ENCODE measurements at places on chromosomes 16 and 17.

DNA sequence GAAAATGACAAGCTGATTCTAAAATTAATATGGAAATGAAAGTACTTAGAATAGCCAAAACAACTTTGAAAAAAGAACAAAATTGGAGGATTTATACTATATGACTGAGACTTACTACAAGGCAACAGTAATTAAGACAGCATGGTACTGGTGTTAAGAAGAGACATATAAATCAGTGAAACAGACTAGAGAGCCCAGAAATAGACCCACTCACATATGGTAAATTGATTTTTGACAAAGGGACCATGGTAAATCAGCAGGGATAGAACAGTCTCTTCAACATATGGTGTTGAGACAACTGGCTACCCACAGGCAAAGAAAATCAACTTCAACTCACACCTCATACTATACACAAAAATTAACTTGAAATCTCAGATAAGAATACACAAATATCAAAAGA, 12.9 kb downstream of the CMC2 start:
- DNase-seq: no peak

GRCh38 chr17:44968225-44969143, at the start of gene C1QL1:
Gene C1QL1 (minus strand): TSS chr17:44968303. CDS start chr17:44968048, 255 bp downstream.
- DNase-seq: peak; percentile 86

DNA sequence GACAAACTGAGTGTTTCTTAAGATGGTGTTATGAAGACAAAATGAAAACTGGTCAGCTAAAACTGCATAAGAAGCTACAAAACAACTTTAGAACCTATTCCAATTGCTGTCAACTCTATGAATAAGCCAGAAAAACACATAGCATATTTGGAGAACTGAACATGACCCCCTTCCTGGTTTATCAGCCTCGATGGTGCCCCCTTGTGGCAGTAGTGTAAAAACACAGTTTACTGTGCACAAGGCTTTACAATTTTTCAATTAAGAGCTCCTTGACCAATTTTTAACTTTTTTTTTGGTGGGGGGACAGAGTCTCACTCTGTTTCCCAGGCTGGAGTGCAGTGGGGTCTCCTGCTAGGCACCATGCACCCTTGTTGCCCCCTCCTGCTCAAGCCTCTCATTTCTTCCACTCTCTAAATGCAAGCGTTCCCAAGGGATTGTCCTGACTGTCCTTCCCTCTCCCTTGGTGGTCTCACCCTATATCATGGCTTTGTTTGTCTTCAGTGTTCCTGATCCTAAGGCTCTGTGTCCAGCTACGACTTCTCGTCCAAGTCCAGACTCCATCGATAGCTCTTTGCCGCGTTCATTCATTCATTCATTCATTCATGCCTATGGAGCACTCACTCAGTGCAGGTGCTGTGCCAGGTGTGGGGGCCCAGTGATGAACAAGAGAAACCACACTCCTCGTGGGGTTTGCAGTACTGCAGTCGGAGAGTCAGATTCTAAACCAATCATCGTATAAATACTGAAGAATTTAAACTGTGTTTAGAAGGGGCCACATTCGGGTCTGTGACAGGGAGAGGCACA, 7.5 kb downstream of the EIF1 start:
- peak; percentile 75 for DNase-seq

GRCh38 chr16:56994311-56994710, 5.0 kb downstream of the NLRC5 start:
- DNase-seq: no peak

GRCh38 chr16:14132696-14133048, 61.6 kb downstream of the MRTFB start:
- no peak for DNase-seq

- DNase-seq: no peak
These were observed 10.6 kb downstream of the FBXO39 start for GRCh38 chr17:6786618-6787017.

DNA sequence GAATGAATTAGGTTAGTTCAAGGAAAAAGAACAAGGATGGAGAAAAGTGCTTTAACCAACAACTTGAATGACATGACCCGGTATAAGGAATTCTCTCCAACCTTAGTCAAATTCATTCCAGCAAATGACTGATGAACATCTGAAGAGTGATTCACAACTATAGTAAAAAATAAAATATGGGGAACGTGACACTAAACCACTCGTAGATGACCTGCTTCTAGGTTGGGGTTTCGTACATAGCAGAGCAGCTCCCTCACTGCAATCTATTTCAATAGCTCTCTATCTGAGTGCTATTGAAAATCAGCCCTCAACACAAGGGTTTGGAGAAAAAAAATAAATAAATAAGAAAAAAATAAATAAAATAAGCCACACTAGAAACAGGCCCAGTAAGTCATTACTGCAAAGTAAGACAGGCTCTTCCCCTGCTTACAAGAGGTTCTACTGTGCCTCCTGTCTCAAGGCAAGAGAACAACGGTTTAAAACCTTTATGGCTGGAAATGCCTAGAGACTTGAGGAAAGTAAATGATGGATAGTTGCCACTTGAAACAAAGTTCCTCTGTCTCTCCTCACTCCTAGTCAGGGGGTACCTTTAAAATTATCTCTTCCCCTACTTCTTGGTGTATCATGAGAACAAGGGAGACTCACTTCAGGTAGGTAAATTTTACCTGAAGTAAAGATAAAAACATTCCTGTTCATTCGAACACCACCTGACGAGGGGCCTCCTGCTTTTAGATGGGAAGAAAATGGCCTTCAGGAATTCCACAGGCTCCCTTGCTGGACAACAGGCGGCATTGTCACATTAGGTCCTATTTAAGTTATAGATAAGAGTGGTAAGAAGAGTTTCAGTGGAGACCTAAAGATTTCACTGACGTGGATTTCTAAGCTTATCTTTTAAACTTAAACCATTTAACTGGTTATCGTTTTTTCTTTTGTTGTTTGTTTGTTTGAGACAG, 20.5 kb downstream of the COG7 start:
- DNase-seq: no peak

DNA sequence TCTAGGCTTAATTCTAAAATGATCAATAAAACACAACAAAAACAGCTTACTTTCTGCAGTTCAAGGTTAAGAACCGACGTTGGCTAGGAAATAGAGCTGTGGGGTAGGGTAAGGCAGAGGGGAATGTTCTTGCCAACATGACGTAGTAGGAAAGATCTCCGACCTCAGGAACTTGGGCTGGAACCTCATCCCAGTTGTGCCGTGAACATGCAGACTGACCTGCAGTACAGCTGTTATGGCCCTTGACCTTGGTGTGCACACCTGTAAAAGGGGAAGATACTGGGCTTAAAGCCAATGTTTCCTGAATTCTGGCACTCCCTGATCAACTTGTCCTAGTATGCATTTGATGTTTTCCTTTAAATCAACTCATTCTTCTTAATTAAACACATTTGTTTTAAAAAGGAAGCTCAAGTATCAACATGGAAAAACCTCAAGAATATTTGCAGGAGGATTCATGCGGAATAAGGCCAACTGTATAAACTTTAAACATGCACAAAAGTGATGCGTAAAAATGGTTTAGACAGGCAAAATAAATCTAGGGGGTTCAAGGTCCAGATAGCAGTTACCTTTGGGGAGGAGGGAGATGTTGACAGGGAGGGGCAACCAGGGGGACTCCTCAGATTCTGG, 14.2 kb upstream of the SLC6A2 start:
- DNase-seq: no peak

DNA sequence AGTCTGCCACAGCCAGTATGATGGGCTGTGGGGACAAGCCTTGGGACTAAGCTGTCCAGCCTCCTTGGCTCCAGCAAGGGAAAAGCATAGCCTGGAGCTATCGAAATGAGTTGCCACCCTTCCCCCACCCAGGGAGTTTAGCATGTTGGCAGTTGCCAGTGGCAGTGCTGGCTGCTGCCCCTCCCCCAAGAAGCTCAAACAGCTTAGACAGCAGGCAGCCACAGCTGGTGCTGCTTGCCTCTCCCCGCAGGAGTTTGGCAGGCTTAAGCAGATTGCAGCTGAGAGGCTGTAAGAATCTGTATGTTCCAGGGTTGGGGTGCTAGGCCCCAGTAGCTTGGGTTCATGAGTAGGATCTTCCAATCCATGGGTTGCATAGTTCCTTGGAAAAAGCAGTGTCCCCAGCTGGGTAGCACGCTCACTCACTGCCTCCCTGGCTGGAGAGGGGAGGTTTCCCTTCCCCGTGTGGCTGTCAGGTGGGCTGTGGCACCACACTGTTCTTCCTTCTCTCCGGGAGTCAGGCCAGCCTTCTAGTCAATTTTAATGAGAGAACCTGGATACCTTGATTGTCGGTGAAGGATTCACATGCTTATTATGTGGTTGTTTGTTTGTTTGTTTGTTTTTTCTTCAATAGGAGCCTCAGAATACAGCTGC, 506.1 kb downstream of the CDH11 start:
- peak; percentile 38 for DNase-seq

DNA sequence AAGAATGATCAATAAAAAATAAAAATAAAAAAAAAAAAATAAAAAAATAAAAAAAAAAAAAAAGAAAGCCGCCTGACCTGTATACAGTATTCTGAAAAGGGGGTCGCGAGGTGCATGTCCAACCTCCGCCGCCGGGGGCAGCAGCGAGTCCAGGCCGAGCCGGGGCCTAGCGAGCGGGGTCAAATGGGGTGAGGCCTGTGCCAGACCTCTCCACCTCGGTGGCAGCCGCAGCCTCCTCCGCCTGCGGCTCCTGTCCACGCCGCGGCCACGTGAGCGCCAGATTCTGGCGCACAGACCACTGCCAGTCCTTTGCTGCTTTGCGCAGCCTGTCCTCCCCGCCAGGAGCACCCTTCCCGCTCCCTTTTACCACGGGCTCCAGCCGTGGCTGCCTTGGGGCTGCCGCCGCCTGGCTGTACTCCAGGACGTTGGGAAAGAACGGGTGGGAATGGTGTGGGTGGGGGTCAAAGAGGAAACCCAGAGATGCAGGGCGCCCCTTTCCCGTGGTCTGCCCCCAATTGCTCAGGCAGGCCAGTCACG, 2.4 kb upstream of the BCKDK start:
- DNase-seq: peak; percentile 61

- no peak for DNase-seq
These were observed 123.0 kb downstream of the CHD9NB start for GRCh38 chr16:52929478-52930400.

DNA sequence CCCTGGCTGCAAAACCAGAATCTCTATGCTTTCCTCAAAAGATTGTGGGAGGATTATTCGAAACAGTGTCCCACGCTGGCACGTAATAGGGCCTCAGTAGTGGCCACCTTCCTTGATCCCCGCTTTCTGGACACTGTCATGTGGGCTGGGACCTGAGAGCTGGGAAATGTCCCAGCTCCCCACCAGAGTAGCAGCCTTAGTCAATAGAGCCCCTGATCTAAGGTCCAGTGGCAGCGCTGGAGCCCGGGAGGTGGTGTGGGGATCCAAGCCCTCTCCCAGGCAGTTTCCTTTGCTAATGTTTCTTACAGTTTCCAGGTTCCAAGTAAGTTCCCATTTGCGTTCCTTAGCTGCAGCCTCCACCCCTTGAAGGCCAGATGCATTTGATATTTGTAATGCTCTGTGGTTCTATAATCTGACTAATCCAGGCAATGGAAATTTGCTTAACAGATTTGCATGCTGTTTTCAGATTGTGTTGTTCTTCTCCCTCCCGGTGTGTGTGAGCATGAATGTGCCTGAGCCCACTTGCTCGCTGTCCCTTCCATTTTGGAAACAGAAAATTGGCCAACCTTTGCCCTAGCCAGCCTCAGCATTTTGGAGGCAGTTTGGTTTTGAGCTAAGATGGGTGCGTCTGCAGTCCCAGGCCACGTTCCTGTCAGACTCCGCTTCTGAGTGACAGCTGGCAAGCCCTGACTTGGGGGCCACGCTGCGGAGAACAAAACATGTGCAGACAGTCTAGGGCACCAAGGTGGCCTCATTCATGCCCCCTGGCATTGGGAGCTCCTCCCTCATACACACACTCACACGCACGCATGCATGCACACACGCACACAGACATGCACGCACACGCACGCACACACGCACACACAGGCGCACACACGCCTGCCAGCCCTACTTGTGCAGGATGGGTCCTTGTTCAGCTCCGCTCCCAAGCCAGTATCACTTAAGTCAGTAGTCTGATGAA, 69.4 kb downstream of the CCDC182 start:
- no peak for DNase-seq

DNA sequence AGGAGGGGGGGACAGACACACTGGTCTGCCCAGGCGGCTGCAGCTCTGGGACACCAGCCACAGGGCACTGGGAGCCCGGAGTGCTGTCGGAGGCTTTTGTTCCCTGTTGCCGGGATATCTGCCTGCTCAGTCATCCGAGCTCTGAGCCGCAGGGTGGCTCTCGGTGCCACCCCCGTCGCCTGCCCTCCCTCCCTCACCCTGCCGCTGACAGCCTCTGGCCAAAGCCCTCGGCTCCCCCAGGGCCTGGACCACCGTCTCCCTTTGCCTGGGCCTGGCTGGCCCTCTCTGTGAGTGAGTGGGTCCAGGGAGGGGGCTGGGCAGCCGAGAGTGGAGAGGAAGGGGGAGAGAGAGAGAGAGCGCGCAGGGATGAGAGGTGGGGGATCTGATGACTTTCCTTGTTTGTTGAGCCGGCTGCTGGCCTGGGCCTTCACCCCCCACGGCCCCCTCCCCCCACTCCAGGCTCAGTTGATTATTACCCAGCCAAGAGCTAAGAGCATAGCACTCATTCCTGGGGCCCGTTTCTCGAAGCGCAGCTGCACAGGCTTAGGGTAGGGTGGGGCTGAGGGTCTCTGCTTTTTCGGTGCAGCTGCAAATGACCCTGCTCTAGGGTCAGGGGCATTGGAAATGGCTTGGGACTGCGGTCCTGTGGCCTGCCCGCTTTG, 2.7 kb downstream of the FOXJ1 start:
- no peak for DNase-seq

- DNase-seq: no peak
These were observed 594 bp upstream of the DNAJC7 start for GRCh38 chr17:42017866-42018200.

DNA sequence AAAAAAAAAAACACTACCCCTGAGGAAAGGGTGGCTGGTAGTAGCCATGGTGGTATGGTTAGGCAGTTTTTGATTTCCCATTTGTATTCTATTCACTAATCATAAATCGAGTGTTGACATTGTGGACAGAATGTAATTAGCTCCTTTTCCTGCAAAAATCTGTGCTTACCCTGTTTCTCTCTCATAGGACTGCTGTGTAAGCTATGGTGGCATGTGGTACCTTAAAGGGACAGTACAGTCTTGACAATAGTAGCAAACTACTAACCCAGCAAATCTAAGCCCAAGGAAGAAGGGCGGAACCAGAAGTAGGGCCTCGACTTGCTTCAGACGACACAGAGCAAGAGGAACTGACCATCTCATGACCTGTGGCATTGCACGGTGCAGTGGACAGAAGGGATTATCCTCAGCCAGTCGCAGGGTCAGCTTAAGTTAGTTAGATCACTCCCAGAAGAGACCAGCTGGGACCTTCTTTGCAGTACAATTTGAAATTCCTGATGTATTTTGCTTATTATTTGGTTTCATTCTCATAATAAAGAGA, 36.3 kb downstream of the POLR3E start:
- no peak for DNase-seq

DNA sequence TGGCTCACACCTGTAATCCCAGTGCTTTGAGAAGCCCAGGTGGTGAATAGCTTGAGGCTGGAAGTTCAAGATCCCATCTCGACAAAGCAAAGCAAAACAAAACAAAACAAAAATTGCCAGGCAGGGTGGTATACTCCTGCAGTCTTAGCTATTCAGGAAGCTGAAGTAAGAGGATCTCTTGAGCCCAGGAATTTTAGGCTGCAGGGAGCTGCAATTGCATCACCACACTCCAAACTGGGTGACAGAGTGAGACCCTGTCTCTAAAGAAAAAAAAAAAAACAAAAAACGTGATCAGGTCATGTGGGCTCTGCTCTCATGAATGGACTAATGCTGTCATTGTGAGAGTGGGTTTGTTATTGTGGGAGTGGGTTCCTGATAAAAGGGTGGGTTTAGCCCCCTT, 409.1 kb downstream of the NPIPA7 start:
- no peak for DNase-seq

- DNase-seq: peak; percentile 65
These were observed 1.2 kb downstream of the ASGR1 start for GRCh38 chr17:7177954-7178477.

- no peak for DNase-seq
These were observed 366.3 kb upstream of the HSBP1 start for GRCh38 chr16:83441517-83441916.
